ENCODE measurements at places on chromosomes 11 and 22.

DNA sequence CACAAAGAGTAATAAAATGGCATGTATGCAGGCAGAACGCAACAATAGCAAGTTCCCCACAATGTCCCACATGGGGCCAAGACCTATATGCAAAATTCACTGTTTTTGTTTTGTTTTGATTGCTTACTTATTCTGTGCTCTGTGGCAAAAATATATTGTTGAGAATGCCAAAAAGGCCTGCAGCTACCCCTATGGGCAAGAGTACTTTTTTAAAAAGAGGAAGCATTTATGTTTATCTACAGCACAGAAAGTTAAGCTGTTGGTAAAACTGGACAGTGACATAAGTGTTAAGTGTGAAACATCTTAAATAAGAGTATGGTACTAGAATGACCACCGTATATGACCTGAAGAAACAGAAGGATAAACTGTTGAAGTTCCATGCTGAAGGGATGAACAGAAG lies 301.9 kb upstream of the ZC3H12C start:
- DNase-seq = no peak

- DNase-seq = no peak
Measured at GRCh38 chr22:26318975-26319374, 110.1 kb upstream of the ASPHD2 start.

- no peak for DNase-seq
Measured at GRCh38 chr11:63816166-63816565, 2.9 kb downstream of the SPINDOC start.

GRCh38 chr11:33438301-33438700 lies 181.1 kb downstream of the HIPK3 start:
- no peak for DNase-seq

- no peak for DNase-seq
Measured at GRCh38 chr22:43946384-43946667, 8.9 kb upstream of the SAMM50 start.

GRCh38 chr22:39621826-39622225 lies 51.3 kb downstream of the CACNA1I start:
- DNase-seq = no peak

GRCh38 chr11:8640267-8640906 lies 42.1 kb downstream of the TRIM66 start:
- DNase-seq = no peak

- no peak for DNase-seq
Measured at GRCh38 chr11:100152766-100153165, 534.3 kb upstream of the ARHGAP42 start.

DNA sequence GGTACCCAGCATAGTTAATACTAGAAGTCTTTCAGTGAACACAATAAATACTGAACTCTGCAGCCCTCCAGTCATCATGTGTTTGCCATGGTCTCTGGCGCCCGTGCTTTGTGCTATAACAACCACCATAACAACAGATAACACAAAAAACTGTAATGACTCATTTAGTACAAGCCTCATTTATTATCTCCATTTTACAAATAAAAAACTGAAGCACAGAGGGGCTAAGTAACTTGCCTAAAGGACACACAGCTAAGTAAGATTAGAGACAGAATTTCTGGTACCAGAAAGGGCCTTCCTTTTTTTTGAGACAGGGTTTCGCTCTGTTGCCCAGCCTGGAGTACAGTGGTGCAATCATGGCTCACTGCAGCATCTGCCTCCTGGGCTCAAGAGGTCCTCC lies 19.5 kb downstream of the RBFOX2 start:
- no peak for DNase-seq

DNA sequence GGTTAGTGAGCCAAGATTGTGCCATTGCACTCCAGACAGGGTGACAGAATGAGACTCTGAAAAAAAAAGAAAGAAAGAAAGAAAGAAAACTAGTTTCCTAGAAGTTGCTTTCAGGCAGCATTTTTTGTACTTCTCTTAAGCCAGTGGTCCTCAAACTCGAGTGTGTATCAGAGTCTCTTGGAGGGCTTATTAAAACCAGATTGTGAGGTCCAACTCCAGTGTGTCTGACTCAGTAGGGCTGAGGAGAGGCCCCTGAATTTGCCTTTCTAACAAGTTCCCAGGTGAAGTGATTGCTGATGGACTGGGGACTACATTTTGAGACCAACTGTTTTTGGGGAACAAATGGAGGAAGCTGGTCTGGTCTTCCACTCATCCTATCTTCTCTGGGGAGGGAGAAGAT lies 57.5 kb upstream of the VSTM5 start:
- DNase-seq = no peak

DNA sequence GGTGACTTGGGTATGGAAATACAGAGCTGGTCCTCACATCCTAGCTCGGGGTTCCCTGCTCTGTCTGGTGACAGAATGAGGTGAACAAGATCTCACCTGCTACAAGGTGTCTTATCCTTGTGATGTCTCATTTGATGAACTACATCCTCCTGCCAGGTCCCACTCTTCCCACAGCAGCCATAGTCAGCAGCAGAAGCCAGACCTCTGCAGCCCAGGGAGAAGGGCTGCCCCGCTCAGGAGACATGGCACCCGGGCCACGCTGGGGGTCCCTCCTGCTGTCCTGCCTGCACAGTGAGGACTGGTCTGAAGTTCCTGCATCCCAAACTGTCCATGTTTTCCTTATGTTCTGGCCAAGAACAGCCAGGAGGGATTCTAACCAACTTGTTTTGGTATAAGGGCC lies 414.1 kb downstream of the CTTN start:
- no peak for DNase-seq

DNA sequence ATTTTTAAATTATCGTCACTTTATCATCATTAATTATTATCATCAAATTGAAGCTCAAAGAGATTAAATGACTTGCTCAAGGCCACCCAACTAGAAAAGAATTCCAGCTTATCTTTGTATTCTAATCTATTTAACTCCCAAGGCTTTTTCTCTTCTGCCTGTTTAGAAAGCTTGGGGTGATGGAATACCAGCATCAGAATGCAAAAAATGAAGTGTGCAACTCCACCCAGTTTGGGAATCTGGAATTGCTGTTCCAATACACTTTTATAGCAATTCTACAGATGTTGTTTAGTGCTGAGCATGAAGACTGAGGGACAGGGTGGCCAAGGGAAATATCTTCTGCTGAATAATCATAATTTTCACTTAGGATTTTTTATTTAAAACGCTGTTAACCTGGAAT lies 97.2 kb upstream of the FIBIN start:
- DNase-seq = no peak

- no peak for DNase-seq
Measured at GRCh38 chr11:1735271-1735670, 15.1 kb downstream of the IFITM10 start.

GRCh38 chr11:120577624-120578363 lies 66.2 kb downstream of the GRIK4 start:
- DNase-seq = no peak

DNA sequence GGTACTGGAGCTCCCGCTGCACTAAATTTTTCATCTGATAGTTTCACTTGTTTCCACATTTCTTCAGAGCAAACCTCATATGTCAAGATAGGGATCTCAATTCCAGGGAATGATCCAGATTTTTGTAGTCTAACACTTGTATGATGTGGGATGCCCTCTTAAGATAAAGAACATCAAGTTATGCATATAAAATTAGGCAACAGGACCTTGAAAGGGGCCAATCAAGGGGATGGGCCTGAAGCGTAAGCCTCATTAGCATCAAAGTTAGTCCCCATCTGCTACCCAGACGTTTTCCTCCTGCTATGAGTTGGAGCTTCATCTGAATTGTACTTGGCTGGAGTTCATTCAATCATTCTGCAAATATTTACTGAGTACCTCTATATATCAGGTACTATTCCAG lies 17.5 kb downstream of the PDGFD start:
- no peak for DNase-seq

GRCh38 chr11:59923813-59924212 lies 14.4 kb upstream of the OOSP1 start:
- DNase-seq = no peak

GRCh38 chr11:133842730-133843129 lies 2.6 kb downstream of the SPATA19 start:
- no peak for DNase-seq

GRCh38 chr11:100677796-100678195 lies 9.3 kb upstream of the ARHGAP42 start:
- no peak for DNase-seq

GRCh38 chr11:17772704-17773600 lies 38.4 kb downstream of the KCNC1 start:
- DNase-seq = no peak

DNA sequence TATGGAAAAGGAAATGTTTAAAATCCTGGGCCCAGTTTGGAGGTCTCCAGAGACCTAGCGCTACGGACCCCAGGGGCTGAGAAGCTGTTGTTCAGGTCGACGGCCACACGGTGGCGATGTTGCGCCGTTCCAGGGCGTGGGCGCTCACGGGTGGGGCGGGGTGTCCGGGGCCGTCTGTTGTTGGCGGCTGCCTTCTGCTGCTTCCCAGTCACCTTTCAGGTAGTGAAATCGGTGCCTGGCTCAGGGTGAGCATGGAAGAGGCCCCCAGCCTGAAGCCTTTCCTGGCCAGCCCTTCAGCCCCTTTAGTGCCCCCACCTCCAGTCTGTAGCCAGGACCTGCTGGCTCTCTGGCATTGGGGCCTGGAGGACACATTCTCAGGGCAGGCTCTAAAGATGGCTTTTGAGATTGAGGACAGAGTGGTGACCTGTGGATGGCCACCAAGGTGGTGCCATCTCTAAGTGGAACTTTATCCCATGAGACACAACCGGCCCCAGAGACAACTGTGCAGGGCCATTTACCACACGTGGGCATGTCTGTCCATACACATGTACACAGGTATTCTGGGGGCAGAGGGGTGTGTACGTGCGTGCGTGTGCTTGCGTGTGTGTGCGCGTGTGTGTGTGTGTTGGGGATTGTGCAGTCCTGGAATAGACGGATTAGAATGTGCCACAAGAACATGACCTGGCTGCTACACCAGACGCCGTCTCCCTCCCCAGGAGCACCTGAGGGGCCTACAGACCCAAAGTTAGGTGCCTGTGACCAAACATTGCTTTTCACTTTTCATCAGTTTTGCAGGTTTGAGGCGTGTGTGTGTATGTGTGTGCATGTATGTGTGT lies 53.8 kb downstream of the ST14 start:
- peak; percentile 25 for DNase-seq

DNA sequence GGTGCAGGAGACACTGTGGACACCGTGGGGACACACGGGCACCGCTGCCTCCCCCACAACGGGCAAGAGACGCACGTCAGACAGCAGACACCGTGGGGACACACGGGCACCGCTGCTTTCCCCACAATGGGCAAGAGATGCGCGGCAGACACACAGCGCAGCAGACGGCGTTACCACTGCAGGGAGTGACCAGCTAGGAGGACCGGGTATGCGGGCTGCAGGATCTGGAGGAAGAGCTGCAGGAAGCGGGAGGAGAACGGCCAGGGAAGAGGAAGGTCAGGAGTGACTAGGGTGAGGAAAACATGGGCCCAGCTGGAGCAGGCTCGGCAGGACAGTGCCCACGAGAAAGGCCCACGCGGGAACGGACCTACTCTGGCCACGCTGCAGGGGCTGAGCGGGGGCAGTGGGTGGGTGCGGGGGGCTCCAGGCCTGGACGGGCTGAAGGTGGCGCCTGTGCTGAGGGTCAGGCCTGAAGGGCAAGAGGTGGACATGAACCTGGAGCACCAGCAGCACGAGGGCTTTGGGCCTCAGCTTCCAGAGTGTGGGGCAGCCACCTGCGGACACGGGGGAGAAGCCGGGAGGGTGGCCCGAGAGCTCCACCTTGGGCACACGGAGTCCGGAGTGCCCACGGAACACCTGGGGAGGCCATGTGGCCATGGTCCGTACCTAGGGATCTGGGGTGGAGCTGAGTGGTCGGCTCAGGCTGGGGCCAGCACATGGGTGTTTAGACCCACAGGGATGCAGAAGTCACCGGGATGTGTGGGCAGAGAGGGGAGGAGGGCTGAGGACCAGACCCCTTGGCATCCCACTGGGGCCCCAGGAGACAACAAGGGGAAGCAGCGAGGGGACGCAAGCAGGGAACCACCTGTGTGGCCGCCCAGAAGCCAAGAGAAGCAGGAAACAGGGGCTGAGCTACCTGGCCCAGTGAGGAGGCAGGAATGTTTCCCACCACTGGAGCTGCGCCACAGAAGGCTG lies 16.5 kb downstream of the TOLLIP start:
- no peak for DNase-seq

- peak; percentile 52 for DNase-seq
Measured at GRCh38 chr22:45537734-45538181, 35.1 kb downstream of the FBLN1 start.

- no peak for DNase-seq
Measured at GRCh38 chr11:119006656-119007055, 8.7 kb downstream of the CENATAC start.

- DNase-seq = no peak
Measured at GRCh38 chr11:89456681-89457080, 34.5 kb downstream of the NOX4 start.

- DNase-seq = no peak
Measured at GRCh38 chr22:49645791-49646550, 181.7 kb downstream of the BRD1 start.

GRCh38 chr22:38881997-38882879 lies 10.2 kb upstream of the CBX6 start:
- DNase-seq = no peak

DNA sequence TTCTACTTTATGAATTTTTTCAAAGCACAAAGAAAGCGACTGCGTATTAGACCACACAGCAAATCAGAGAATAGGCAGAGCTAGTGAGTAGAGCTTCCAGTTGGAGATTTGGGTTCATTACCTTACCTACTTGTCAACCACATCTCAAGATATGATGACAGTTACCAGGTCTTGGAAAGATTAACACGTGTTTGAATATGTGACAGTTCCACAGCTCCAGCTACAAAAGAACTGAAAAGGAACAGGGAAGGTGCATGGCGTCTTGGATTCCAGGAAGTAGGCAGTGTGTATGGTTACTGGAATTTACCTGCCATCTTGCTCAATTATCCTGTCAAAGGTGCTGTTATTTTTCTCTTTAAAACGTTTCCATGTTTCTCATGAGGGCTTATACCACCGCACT lies 5.3 kb downstream of the TIRAP start:
- DNase-seq = peak; percentile 69

DNA sequence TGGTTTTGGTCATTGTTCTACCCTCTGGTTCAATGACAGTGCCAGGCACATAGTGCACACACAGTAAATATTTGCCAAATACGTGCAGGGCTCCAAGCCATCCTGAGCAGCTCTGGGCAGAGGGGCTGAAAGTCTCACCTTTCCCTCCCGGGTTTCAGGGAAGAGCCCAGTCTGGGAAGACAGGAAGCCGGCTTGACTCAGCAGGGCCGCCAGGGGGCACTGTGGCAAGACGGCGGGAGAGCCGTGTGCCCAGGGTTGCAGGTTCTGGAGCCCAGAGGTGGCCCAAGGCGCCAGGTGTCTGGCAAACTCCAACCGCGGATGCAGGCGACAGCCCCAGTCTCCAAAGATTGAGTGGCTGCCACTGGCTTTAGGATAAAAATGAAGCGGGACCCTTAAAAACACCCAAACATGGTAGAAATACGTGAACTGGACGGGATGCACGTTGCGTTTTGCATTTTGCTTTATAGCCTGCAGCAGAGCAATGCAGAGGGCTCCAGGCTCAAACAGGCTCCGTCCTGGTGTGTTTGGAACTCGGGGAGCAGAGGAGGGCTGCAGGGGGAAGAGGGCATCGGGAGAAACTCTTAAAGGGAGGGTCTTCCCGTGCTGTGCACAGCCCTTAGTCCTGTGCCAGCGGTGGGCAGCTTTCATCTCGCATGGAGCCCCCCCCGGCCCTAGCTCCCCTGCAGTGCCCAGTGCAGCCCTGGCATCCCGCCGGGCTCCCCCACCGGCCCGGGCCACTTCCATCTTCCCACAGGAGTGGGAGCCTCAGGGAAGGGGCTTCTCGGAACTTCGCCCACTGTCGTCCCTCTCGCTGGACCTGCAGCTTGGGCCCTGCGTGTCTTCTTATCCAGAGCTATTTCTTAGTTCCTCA lies 10.7 kb downstream of the KRTAP5-5 start:
- DNase-seq = no peak
